ENCODE measurements at places on chromosomes 1 and 21.

- no peak for DNase-seq
Measured at GRCh38 chr1:15958111-15958510, 17.8 kb downstream of the ZBTB17 start.

GRCh38 chr1:6208723-6209660 lies 3.1 kb downstream of the RNF207 start:
- no peak for DNase-seq

DNA sequence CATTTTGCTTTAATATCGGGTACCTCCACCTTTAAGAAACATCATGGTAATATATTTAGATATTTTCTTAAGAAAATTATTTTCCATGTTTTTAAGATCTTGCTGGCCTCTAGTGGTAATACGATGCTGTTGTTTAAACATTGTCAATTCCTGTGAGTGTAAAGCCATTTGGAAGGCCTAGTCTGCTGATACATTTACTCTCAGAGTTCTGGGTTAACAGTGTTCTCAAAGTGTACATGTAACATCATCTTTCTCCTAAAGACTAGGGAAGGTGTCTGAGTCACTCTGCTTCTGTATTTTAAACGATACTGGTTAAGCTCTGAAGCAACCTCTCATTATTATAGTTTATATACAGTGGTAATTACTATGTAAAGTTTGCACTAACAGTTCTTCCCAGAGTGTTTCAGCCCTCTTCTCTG lies 189.1 kb downstream of the RASAL2 start:
- DNase-seq = peak; percentile 59

DNA sequence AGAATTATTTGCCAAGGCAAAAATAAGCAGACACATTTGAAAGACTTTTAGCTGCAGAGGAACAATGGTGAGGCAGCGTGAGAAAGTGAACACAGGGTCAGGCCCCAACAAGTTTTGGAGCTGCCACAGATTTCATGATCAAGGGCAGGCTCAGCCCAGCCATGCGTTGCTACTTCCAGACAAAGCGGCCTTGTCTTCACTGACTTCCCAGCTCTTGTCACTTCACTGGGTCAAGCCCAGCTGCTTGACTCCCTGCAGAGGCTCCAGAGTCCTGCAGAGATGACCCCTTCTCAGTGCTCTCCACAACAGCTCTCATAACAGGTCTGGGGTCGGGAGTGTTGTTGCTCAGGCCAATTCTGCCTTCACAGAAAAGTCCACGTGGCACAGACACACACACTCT lies 35.8 kb downstream of the HHAT start:
- no peak for DNase-seq

- DNase-seq = no peak
Measured at GRCh38 chr1:21734526-21734925, 48.4 kb downstream of the USP48 start.

DNA sequence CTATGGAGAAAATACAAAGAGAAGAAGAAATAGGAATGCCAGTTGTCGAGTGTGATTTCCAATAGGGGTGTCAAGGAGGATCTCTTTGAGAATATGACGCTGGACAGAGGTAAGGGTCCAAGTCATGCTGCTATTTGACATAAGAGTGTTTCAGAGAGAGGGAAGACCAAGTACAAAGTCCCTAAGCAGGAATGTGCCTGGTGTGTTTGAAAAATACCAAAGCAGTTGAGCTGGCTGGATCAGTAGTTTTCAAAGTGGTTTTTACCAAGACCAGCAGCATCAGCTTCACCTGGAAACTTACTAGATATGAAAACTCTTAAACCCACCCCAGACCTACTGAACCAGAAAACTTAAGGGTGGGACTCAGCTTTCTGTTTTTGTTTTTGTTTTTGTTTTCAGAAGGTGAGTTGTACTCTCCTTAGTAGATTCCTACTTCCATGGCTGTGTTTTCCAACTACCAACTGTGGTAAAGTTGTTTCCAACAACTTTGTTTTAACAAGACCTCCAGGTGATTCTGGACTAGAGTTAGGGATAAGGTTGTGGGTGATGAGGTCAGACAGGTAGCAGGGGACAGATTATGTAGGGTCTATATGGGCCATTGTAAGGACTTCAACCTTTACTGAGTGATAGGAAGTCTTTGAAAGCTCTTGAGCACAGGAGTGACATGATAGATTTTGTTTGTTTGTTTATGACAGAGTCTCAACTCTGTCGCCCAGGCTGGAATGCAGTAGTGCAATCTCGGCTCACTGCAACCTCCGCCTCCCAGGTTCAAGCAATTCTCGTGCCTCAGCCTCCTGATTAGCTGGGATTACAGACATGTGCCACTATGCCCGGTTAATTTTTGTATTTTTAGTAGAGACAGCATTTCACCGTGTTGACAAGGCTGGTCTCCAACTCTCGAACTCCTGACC lies 7.3 kb upstream of the GJA9 start:
- DNase-seq = no peak

GRCh38 chr1:109112056-109112651 lies 1.8 kb upstream of the ELAPOR1 start:
- peak; percentile 40 for DNase-seq

- peak; percentile 78 for DNase-seq
Measured at GRCh38 chr1:153796786-153797659, 21.8 kb downstream of the SLC27A3 start.

DNA sequence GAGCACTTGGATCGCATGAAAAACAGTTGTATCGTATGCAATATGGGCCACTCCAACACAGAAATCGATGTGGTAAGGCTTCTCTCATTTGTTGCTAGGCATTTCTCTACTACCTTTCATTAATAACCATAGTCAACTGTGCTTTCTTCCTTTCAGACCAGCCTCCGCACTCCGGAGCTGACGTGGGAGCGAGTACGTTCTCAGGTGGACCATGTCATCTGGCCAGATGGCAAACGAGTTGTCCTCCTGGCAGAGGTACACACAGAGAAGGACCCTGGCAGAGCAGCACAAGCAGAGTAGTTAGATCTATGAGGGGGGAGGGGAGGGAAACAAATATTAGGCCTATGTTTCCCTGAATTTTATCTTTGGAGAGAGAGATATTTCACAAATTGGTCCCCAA lies 16.0 kb upstream of the STRIP1 start:
- DNase-seq = no peak

GRCh38 chr1:233993651-233994050 lies 89.2 kb downstream of the SLC35F3 start:
- DNase-seq = peak; percentile 99

DNA sequence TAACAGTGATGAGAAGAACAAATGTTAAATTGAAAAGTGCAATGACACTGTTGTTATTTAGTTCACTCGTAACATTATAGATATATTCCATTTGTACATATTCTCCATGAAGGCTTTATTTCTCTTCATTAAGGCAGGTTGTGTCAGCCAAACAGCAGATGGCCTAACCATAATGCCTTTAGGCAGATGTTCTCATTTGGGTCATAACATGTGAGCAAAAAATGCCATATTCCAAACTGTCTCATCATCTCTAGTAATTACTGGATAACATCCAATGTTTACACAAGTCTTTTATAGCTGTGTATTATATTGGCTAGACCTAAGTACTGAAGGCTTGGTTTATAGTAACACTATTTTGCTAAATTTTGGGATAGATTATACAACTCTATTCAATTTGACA lies 87.2 kb upstream of the CHODL start:
- no peak for DNase-seq

- DNase-seq = no peak
Measured at GRCh38 chr21:26743524-26743923, 101.7 kb downstream of the ADAMTS1 start.

- no peak for DNase-seq
Measured at GRCh38 chr1:70778934-70779333, 268.7 kb downstream of the PTGER3 start.

DNA sequence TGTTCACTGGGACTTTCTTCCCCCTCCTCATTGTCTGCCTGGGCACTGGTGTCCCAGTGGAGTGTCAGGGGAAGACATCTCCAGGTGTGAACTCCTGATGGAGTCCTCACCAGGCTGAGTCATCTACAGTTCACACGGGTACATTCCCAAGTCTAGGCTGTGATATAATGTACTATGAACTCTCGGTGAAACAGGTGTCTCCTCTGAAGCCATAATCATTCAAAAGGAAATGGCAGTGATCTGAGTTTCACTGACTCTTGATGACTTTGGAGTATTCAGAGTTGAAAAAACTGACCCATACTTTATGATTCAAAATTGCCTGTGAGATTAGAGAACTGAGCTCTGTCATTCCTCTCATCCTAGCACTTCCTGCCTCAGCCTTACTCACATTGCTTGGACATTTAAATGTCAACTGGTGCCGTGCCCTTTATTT lies 9.1 kb downstream of the LAMC2 start:
- DNase-seq = peak; percentile 91

DNA sequence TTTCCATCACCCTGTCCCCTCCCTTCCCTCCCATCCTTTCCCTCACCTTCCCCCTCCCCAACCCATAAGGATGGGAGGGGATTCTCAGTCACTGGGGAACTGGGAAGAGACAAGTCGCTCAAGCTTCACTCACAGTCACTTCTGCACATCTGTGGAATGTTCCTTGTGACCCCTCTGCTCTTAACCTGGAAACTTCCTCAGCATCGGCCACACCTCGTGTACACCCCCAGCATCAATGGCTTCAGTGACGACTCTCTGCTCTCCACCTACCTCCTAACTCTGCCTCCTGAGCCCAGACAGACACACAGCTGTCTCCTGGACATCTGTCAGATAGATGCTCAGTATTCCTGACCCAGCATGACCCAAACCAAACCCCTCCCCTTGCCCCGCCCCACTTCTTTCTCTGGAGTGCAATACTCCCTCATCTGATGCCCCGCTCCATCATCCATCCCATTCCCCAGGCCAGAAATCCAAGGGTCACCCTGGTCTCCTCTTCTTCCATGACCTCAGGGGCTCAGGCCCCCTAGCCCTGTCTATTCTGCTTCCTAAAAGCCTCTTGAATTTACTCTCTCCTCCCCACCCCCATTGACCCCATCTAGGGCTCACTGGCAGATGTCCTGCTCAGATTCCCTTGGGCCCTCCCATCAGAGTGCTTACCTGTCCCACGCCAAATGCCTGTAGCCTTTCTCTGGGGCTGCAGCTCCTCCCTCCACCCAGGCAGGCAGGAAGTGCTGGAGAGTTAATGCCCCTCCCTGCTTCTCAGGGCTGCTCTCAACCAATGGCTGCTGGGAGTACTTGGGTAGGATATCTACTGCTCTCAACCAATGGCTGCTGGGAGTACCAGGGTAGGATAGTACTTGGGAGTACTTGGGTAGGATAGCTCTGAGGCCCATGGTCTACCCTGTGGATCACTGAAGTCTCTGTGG lies 83.1 kb upstream of the CSF3R start:
- no peak for DNase-seq

- peak; percentile 80 for DNase-seq
Measured at GRCh38 chr1:50873458-50874187, 86.4 kb downstream of the FAF1 start.

DNA sequence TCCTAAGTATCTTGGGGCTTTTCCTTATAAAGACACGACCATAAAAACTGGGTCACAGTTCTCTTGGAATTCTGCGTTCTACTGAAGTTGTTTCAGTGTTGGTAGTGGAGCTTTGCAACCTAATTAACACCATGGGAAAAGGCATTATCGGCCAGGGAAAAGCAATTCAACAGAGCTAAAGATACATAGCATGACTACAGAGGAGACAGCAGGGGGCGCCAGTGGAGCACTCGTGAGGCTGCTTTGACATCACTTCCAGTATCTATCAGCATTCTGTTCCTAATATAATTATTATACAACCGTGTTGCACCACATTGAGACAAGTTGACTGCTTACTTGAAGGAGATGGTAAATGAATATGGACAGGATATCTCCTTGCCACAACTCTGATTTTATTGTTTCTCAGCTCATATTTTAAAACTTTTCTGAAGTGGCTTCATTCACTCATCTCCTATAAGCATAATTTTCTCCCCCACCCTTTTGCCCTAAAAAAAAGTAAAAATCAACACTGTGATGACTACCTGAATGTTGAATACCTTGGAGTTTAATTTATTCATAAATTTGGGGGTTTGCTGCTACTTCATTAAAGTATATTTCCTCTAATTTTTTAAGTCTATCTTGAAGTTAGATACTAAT lies 39.4 kb downstream of the ZP4 start:
- DNase-seq = peak; percentile 65

- peak; percentile 94 for DNase-seq
Measured at GRCh38 chr1:76998582-76999223, 131.4 kb downstream of the ST6GALNAC5 start.

- DNase-seq = no peak
Measured at GRCh38 chr1:21318714-21319159, 28.5 kb upstream of the ECE1 start.

DNA sequence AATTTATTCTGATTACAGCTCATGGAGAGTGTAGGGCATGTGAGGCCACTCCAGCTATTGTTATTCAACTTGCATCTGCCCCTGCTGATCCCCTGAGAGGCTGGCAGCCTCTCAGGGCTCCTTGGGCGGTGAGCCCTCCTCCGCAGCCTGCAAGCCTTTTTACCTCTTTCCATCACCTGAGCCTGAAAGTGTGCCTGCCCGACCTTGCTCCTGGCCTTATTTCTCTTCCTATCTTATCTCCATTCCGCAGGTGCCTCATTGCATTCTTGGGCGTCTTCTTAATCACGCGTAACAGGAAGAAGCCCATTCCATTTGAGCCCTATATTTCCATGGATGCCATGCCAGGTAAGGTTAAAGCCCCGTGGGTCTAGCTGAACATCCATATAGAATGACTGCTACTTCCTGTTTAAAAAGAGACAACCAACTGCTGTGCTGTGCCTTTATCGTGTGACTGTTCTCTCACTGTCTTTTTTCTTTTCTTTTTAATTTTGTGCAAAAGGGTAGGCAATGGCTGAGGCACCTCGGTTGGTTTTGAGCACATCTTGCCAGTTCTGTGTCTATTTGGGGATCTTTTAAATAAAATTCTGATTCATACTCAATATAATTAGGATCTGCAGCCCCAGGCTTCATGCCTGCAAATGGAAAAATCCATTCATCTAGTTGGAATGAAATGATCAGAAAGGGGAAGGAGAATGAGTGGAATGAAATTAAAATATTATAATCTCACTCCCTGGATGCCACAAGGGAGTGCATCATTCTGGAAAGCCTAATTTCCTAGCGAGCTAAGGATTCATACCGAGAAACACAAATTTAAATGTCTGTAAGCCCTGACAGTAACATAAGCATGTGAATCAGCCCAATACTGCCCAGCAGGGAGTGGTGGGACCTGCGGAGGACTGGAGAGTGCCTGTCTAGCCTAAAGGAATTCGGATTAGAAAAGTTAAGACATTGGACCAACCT lies 38.6 kb upstream of the RCAN3 start:
- DNase-seq = no peak

- DNase-seq = no peak
Measured at GRCh38 chr1:108079440-108080025, 114.6 kb upstream of the VAV3 start.

DNA sequence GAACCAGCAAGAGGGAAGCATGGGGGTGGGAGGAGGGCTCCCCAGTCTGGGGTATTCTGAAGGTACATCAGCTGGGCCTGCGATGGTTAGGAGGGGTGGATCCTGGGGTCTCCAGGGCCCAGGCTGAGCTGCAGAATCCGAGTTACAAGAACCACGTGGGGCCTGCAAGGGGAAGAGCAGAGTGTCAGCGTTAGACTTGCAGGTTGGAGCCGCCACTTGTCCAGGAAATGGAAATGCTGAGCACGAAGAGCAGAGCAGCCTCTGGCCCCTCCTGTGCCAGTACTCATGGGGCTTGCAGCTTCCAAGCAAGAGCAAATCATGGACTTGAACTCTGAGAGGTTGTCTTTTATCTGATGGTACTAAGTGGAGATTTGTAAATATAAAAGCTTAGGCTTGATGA lies 47.5 kb upstream of the COL6A1 start:
- no peak for DNase-seq
